ENCODE measurements at places on chromosomes 3 and 15.

- no peak for DNase-seq
Observed at GRCh38 chr3:152083135-152083534, 185.6 kb upstream of the MBNL1 start.

- peak; percentile 98 for DNase-seq
Observed at GRCh38 chr3:149377408-149378364, at the start of gene TM4SF1. Gene TM4SF1 (minus strand): TSS chr3:149377649. CDS start chr3:149377547, 102 bp downstream.

- no peak for DNase-seq
Observed at GRCh38 chr3:51190199-51190598, 194.9 kb upstream of the MANF start.

- DNase-seq = no peak
Observed at GRCh38 chr3:184540777-184541681, 20.6 kb upstream of the EPHB3 start.

- DNase-seq = no peak
Observed at GRCh38 chr3:67016522-67017080, 18.5 kb downstream of the KBTBD8 start.

DNA sequence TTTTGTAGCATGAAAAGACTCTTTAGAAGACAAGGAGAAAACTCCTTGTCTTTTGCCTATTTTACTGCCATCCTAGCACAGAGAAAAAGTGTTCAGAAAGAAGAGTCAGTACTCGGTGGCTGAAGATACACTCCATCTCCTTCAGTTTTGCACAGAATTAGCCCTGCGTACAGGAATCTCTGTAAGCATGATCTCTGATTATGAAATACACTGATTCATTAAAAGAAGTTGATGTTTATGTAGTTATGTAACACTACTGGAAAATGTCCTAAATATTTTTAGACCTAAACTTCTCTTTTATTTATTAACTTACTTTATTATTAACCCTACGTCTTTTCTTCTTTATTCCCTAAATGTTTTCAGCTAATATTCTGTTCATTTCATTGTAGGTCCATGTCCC, 138.4 kb downstream of the LEKR1 start:
- DNase-seq = no peak

DNA sequence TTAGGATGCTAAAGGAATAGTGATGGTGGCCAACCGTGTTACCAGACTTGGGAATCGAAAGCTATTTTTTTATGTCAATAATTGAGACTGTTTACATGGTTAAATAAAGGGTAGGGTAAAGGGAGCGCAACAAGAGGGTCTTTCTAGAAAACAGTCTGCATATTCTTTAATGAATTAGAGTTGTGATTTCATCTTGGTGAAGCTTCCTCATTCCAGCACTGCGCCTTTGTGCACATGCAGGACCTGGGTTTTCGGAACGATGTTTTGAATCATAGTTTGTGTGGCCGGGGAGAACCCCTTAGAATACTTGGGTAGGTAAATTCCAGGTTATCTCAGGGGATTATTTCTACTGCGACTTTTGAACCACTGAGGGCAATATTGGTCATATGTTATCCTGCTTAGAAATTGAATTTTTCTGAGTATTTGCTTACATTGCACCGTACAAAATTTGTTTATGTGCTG, 1.3 kb downstream of the PIK3CA start:
- no peak for DNase-seq

GRCh38 chr3:150371741-150372254, 36.3 kb upstream of the TSC22D2 start:
- DNase-seq = peak; percentile 100

- no peak for DNase-seq
Observed at GRCh38 chr15:41048397-41048796, 67.7 kb downstream of the INO80 start.

- DNase-seq = no peak
Observed at GRCh38 chr3:130420466-130420865, 75.0 kb downstream of the COL6A5 start.

DNA sequence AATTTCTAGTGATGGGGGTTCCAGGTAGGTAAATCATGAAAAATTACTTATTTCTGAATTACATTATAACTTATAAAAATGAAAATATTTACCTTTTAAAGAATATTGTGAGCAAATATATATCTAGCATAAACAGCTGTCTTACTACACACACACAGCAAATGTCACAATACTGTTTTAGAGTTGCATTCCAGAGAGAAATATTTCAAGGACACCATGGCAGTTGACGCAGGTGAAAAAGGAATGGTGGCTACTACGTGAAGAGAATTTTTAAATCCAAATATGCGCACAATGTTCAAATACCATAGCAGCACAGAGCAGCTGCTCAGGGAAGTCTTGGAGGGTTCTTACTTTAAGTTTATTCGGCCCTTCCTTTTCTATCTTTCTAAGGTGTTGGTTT, 356.2 kb downstream of the CGGBP1 start:
- no peak for DNase-seq

- DNase-seq = no peak
Observed at GRCh38 chr15:69395991-69396390, 18.2 kb upstream of the KIF23 start.

- DNase-seq = no peak
Observed at GRCh38 chr15:35693286-35693685, 147.3 kb upstream of the DPH6 start.

DNA sequence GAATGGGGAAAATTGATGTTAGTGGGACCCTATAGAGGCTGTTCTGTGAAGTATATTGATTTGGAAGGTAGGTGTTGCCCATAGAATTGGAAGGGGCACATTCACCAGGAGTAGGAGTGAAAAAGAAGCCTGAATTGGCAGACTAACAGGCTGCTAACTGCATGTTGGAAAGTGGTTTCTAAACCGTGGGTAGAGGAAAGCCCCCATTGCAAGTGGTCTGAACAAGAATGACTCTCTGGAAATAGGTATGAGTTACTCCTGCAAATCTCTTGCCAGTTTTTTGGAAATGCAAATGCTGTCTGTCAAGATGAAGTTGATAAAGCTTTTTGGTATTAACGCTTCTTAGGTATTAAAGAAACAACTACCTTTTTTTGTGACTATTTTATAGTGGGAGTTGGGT, 3.5 kb downstream of the UBE2E1 start:
- no peak for DNase-seq

DNA sequence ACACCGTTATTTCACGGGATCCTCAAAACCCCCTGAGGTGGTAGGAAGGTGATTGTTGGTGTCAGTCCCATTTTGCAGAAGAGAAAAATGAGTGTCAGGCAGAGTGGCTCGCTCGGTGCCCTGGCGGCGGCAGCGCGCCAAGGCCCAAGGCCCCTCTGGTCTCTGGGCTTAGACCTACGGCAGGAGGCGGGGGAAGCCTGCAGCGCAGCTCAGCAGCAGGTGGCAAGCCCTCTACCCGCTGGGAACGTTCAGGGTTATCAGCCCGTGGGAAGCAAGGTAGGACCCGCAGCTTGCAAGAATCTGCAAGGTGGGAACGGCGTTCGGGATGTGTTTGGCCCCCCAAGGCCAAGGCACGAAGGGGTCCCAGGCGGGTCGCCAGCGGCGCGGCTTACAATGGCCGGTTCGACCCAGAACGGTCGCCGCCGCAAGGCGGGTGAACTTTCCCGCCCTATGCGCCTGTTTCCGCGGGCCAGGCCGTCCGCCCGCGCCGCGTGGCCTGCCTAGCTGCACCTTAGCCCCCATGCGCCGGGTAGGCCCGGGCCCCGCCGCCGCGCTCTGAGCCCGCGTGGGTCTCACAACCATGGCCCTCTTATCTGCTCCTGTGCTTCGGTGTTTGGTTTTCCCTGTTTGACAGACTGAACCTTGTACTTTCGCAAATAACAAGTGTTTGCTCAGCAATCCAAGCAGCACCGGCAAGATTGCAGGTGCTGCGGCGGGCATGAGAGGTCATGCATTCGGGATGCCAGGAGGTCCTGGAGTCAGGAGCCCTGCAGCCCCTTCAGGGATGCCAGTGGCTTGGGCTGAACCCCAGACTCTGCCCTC, 39.7 kb downstream of the CCNL1 start:
- no peak for DNase-seq

DNA sequence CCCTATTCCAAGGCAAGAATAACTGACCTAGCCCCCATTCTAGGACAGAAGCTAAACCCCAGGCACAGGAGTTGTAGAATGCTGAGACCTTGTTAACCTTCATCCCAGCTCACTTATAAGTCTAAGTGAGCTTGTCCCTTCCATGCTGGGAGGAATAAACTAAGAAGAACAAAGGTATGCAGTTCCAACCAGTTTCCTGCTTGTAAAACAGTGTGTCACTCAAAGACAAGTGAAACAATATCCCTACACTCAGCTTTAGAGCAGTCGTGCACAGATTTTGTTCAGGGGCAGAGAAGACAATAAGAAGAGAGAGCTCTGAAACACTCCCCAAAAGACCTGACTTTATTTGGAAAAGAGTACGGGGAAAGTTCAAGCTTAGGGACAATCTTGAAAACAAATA, 292.1 kb downstream of the CGGBP1 start:
- DNase-seq = no peak

DNA sequence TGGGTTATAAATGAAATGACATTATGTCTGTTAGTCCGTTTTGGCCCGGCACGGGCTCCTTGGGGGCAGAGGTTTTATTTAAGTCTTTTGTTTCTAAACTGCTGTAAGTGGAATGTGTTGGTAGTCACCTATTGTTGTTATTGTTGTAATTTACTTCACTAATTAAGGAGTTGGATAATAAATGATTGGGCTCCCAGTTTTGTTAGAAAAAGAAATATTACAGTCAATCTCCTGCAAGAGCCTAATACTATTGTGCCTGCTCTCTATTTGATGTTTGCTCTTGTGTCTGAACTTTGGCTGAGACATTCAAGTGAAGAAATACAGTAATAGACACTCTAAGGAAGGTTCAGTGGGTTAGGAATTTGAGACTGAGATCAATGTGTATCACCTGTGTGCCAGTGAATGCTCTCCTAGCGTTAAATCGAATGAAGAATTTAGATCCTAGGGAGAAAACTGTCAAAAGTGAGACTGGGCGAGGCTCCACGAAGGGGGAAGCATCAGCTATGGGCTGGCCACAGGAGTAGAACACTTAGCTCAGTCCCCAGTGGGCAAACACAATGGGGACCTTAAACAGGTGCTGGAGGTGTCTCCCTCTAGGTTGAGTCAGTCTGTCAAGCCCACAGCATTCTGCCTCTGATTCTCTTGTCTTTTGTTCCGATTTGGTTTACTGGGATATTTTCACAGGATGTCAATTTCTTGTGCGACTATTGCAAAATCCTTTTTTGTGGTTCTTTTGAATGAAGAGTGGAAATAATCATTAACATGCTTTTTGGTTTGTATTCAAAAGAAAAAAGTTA, 1.2 kb downstream of the ROBO2 start:
- no peak for DNase-seq

DNA sequence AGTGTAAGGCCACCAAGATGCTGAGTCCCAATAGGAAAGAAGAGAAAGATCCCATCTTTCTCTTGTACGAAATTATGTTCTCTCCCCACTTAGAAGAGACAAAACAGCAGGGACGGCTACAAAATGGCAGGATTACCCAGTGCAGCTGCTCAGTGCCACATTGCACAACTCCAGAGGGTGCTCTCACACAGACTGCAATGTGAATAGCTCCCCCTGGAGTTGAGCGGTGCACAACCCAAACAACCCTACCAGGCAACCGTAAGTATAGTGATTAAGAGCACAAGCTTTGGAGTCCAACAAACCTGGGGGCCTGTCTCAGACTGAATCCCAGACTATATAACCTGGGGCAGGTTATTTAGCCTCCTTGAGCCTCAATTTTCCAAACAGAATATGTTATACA, 3.1 kb upstream of the BHLHE40 start:
- no peak for DNase-seq

GRCh38 chr3:58034738-58035523, 26.7 kb downstream of the FLNB start:
- no peak for DNase-seq

GRCh38 chr15:77907824-77908751, 169.4 kb downstream of the TBC1D2B start:
- DNase-seq = no peak

GRCh38 chr15:78272776-78273175, 8.4 kb downstream of the DNAJA4 start:
- no peak for DNase-seq
